MG63 (cell line): ENCODE measurements at places on chromosomes 12 and 14.

DNA sequence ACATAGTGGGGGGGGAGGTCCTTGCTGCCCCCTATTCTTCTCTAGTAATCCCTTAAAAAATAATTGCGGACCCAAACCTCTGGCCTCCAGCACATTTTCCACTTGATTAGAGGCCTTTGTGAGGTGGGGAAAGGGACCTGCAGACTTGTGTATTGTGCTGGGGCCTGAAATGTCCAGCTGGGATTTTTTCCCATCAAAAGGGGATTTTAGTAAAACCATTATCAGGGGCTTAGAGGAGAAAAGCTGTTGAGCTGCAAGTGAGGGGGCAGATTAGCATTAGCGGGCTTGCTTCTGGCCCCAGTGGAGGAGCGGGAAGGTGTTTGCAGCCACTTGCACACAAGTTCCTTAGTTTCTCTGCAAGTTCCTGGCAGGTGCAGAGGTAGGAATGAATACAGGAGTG is 13.9 kb downstream of the FBXL14 start:
- no peak for DNase-seq

DNA sequence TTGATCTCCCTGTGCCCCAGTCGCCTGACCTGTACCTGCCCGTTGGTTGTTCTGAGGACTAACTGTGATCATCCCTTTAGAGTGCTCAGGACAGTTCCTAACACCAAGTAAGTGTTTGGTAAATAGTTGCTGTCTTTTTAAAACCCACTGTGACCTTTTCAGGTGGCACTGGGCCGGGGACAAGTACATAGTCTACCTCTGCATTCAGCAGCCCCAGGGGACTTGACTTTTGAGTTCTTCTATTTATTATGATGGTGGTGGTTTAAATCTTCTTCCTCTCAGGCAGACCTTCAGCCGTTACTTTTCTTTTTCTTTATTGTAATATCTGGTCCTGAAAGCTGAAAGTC is 38.8 kb downstream of the EVL start:
- DNase-seq: no peak

DNA sequence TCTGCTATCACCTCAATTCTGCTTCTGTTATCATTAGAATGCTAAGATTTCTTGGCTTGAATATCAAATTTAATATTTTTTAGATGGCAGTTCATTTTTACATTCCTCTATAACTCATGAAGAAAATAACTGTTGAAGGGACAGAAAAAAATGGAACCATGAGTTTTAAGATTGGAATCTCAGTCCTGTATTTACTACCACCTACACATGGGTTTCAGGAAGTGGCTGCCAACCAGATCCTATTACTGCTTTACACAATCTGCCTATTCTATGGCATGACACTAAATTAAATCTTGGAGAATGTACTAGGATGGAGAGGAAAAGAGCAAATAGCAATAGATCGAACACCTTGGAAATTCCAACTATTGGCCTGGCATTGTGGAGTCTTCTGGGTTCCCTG is 140.8 kb downstream of the DUSP6 start:
- DNase-seq: peak; percentile 12

GRCh38 chr12:45217846-45218245 is 2.0 kb downstream of the ANO6 start:
- DNase-seq: no peak

DNA sequence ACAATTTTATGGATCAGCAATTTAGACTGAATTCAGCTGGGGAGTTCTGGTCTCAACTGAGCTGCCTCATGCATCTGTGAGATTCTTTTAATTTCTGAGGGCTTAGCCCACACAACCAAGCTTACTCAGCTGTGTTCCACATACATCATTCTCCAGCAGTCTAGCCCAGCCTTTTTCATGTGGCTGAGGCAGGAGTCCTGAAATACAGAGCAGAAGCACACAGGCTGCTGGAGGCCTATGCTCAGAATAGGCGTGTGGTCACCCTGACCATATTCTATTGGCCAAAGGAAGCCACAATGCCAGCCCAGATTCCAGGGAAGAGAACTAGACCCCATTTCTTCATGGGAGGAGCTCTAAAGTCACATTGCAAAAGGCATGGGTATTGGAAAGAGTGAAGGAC is 72.3 kb upstream of the DHRS4 start:
- no peak for DNase-seq
